ENCODE measurements at places on chromosomes 5 and 9.

- H3K4me3 ChIP-seq = no peak overlapping the region
- no peak overlapping the region for H3K27ac ChIP-seq
- H3K4me1 ChIP-seq = no peaks in the 10 kb centered on the region
- peaks cover 8% of the 10 kb centered on the region for H3K27me3 ChIP-seq
- H3K36me3 ChIP-seq = no peaks in the 10 kb centered on the region
Measured at GRCh38 chr5:137822158-137822764, 45.4 kb upstream of the MYOT start.

DNA sequence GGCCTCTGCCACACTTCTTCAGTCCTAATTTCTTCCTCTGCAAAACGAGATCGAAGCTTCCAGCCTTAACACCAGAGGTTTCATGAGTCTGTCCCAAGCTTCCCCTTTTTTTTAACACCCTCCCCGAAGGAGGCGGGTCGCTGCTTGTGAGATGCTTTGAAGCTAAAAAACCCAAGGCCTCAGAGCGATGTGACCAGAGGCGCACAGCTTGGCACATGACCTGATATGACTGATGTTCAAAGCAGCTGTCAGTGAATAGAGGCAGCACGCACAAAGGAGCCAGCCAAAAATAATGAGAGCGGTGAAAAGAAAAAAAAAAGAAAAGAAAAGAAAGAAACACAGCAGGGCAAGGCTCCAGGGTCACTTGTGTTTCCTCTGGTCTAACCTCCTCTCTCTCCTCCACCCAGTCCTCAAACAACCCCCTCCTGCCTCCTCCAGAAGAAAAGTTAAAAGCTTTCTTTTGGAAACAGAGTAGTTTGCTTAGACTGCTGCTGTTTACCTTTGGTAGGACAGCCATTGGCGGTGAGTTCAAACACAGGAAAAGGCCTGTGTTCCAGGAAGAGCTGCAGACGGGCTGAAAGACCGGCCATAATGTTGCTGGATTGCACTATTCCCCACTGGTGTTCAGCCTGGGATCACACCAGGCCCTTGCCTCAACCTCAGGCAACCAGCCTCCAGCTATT, 10.9 kb upstream of the ZNF366 start:
- H3K27ac ChIP-seq = no peak overlapping the region
- H3K4me1 ChIP-seq = no peaks in the 10 kb centered on the region
- no peaks in the 10 kb centered on the region for H3K36me3 ChIP-seq
- H3K27me3 ChIP-seq = peaks cover 11% of the 10 kb centered on the region
- no peak for DNase-seq

GRCh38 chr5:168114444-168115017, 176.9 kb upstream of the WWC1 start:
- H3K27me3 ChIP-seq = peaks cover 1% of the 10 kb centered on the region
- H3K36me3 ChIP-seq = no peaks in the 10 kb centered on the region
- no peak overlapping the region for H3K4me3 ChIP-seq
- no peak overlapping the region for H3K27ac ChIP-seq
- peak; percentile 11 for DNase-seq

GRCh38 chr5:98921947-98922505, 6.8 kb downstream of the CHD1 start:
- no peaks in the 10 kb centered on the region for H3K27me3 ChIP-seq
- peaks cover 58% of the 10 kb centered on the region for H3K36me3 ChIP-seq
- peak overlapping the region; percentile 48 for H3K27ac ChIP-seq
- peak overlapping the region; percentile 42 for H3K4me3 ChIP-seq
- DNase-seq = no peak

DNA sequence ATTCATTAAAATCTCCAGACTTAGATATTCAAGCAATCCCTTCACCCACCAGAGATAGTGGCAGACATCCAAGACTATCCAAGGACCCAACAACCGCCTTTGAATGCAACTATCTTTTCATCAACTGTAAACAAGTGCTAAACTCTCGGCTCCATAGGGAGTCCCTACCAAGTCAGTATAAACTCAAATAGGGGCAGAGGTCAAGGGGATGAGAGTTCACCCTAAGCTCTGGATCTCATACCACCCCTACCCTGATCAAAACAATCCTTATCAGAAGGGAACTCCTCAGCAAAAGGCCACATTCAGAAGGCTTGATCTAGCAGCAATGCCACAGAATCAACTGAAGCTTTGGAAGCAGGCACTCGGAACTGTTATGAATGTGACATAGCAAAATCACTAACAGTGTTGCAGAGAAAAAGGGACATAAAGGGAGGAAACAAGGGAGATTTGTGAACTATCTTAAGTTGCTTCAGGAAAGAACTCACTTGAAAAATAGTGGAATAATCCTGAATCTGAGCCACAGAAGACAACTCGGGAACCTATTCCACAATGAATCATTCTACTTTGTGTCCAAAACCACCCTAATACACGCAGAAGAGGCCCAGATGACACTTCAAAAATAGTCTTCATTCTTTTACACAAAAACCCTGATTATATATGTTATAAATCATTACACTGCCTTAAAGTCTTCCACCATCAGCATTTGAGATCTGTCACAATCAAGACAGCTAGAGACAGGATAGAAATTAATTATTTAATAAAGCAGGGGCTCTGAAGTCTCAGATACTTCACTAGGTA, 49.8 kb downstream of the NR6A1 start:
- no peak for DNase-seq
- peaks cover 3% of the 10 kb centered on the region for H3K27me3 ChIP-seq
- H3K4me3 ChIP-seq = no peak overlapping the region
- peaks cover under 1% of the 10 kb centered on the region for H3K4me1 ChIP-seq
- no peaks in the 10 kb centered on the region for H3K36me3 ChIP-seq
- no peak overlapping the region for H3K27ac ChIP-seq

- no peak for DNase-seq
- peaks cover 23% of the 10 kb centered on the region for H3K4me1 ChIP-seq
Measured at GRCh38 chr5:61334868-61335615, 3.0 kb downstream of the ZSWIM6 start.

- H3K4me1 ChIP-seq = peaks cover 8% of the 10 kb centered on the region
- DNase-seq = peak; percentile 3
- H3K27me3 ChIP-seq = no peaks in the 10 kb centered on the region
- no peaks in the 10 kb centered on the region for H3K36me3 ChIP-seq
- no peak overlapping the region for H3K27ac ChIP-seq
Measured at GRCh38 chr5:40033411-40033810, 608.6 kb upstream of the DAB2 start.

- no peaks in the 10 kb centered on the region for H3K27me3 ChIP-seq
- H3K4me1 ChIP-seq = no peaks in the 10 kb centered on the region
- H3K27ac ChIP-seq = no peak overlapping the region
- no peak overlapping the region for H3K4me3 ChIP-seq
- DNase-seq = no peak
Measured at GRCh38 chr5:174325431-174325830, 279.9 kb downstream of the NSG2 start.

GRCh38 chr5:34944460-34945047, 15.2 kb downstream of the DNAJC21 start:
- no peak overlapping the region for H3K27ac ChIP-seq
- H3K36me3 ChIP-seq = peaks cover 45% of the 10 kb centered on the region
- DNase-seq = no peak
- H3K4me3 ChIP-seq = no peak overlapping the region
- no peaks in the 10 kb centered on the region for H3K27me3 ChIP-seq
